ENCODE measurements at places on chromosomes 16 and 17. TPM values are rescaled to one million over a fixed set of nuclear protein-coding genes. Genes with fewer than 3 reads are reported as not detected.

Gene MT1G
- polyA plus RNA-seq: 919 TPM

Gene VASN
- polyA plus RNA-seq: 5.7 TPM

Gene ODAD4
- 0.87 TPM for polyA plus RNA-seq

Gene STAT3
- polyA plus RNA-seq: 193 TPM

Gene TNFSF13
- polyA plus RNA-seq: 23.4 TPM

Gene ZNF750
- 0.18 TPM for polyA plus RNA-seq

Gene MRPL10
- 48.4 TPM for polyA plus RNA-seq

Gene TBC1D26
- polyA plus RNA-seq: 0.28 TPM

Gene PLD6
- 6.0 TPM for polyA plus RNA-seq

Gene SMIM22
- polyA plus RNA-seq: 75.8 TPM

Gene CACNG5
- polyA plus RNA-seq: 0.19 TPM

Gene TBC1D3E
- polyA plus RNA-seq: 12.3 TPM

Gene GINS2
- polyA plus RNA-seq: 10.2 TPM

Gene KRTAP4-6
- polyA plus RNA-seq: not detected

Gene PRAC2
- polyA plus RNA-seq: not detected

Gene NAGS
- polyA plus RNA-seq: 37.5 TPM

Gene CACNG3
- 0.01 TPM for polyA plus RNA-seq

Gene KRTAP2-3
- polyA plus RNA-seq: not detected

Gene CACNG4
- 5.1 TPM for polyA plus RNA-seq

Gene CDH1
- polyA plus RNA-seq: 341 TPM

Gene PIRT
- polyA plus RNA-seq: 6.5 TPM

Gene GGT6
- 2.7 TPM for polyA plus RNA-seq

Gene TP53TG3B
- polyA plus RNA-seq: not detected

Gene NUPR1
- polyA plus RNA-seq: 16.0 TPM

Gene P2RX1
- polyA plus RNA-seq: 97.1 TPM

Gene UMOD
- polyA plus RNA-seq: not detected

Gene DOC2A
- 4.2 TPM for polyA plus RNA-seq

Gene MARCHF10
- polyA plus RNA-seq: 0.15 TPM

Gene CLEC10A
- 9.7 TPM for polyA plus RNA-seq

Gene ESRP2
- 40.0 TPM for polyA plus RNA-seq

Gene ZKSCAN2
- 5.2 TPM for polyA plus RNA-seq

Gene ST6GALNAC1
- polyA plus RNA-seq: 141 TPM

Gene CCDC200
- polyA plus RNA-seq: 47.1 TPM

Gene RAB26
- 19.1 TPM for polyA plus RNA-seq

Gene GCGR
- 2.5 TPM for polyA plus RNA-seq

Gene DPEP2
- 1.6 TPM for polyA plus RNA-seq

Gene TBX6
- polyA plus RNA-seq: 1.4 TPM

Gene AATK
- 81.2 TPM for polyA plus RNA-seq

Gene SP6
- 1.4 TPM for polyA plus RNA-seq

Gene DHRS7C
- polyA plus RNA-seq: 0.24 TPM

Gene CCL16
- polyA plus RNA-seq: 0.19 TPM

Gene CARD14
- 3.2 TPM for polyA plus RNA-seq

Gene CBLN1
- polyA plus RNA-seq: 1.8 TPM

Gene CDC42EP4
- 57.5 TPM for polyA plus RNA-seq

Data from large intestine (tissue), 12 donors.